ENCODE measurements at places on chromosomes 6 and 20. TPM values are rescaled to one million over a fixed set of nuclear protein-coding genes. Genes with fewer than 3 reads are reported as not detected.

Gene PREP
- 21.2 TPM for total RNA-seq

Gene DEFB124
- 3.2 TPM for total RNA-seq

Gene SIRPD
- not detected for total RNA-seq

Gene RNF5
- total RNA-seq = 84.7 TPM

DNA sequence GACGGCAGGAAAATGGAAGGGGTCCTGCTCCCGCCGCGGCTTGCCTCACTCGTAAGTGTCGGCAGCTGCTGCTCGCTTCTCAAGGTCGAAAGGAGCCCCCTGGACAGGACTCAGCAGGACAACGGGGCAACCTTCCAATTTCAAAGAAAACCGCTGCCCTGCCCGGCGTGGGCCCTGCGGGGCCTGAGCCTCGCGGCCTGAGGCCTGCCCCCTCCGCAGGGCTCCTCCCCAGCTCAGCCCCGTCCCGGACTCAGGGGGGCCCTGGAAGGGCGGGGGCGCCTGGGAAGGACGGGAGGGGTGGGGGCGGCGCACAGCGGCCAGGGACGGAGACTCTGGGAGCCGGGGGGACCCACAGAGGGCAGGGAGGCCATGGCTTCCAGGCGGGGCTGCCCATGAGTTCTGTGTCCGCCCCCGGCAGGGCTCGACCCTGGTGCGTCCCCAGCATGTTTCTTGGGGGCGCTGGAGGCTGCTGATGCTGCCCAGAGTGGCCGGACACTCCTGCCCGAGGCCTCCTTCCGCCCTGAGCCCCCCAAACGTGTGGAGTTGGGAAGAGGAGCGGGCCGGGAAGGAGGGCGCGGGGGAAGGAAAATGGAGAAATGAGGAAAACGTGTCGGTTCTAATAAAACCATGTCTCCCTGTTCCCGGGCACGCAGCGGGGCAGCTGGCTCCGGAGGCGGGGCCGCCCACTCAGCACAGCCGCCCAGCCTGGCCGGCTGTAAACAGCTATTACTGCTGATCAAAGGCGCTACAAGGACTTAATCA, 114.6 kb downstream of the DLL1 start:
- peak overlapping the region; percentile 9 for H3K27ac ChIP-seq
- H3K36me3 ChIP-seq = no peaks in the 10 kb centered on the region
- H3K4me3 ChIP-seq = no peak overlapping the region
- H3K27me3 ChIP-seq = no peaks in the 10 kb centered on the region

DNA sequence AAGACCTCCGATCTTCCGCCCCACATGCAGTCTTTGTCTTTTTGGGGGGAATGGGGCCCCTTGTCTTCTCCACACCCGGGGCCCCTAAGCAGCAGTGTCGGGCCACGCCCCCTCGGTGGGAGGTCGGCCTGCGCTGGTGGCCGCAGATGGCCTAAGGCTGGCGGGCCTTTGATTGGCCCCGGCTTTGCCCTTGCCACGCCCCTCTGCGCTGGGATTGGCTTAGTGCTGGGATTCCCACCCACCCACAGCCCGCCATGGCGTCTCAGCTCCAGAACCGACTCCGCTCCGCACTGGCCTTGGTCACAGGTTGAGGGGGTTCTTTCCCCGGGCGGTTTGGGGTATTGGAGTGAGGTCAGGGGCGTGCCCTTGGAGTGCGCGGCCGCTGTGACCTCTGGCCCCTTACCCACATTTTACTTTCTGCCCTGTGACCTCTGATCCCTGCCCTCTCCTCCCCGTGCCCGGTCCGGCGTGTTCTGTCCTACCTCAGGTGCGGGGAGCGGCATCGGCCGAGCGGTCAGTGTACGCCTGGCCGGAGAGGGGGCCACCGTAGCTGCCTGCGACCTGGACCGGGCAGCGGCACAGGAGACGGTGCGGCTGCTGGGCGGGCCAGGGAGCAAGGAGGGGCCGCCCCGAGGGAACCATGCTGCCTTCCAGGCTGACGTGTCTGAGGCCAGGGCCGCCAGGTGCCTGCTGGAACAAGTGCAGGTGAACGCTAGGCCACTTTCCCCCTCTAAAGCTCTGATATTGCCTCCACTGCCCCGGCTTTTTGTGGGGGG, at the start of gene HSD17B8:
HSD17B8 (plus strand) TSS at position 241 of the 776 bp plus-strand sequence; CDS start at position 255, 14 bp downstream.
- no peaks in the 10 kb centered on the region for H3K27me3 ChIP-seq
- DNase-seq = peak; percentile 89
- peaks cover 10% of the 10 kb centered on the region for H3K4me1 ChIP-seq
- peak within 1 kb of the TSS; percentile 41 for H3K4me3 ChIP-seq
- H3K27ac ChIP-seq = no peak within 1 kb of the TSS

- no peaks in the 10 kb centered on the region for H3K4me1 ChIP-seq
- no peak overlapping the region for H3K4me3 ChIP-seq
- DNase-seq = no peak
Measured at GRCh38 chr6:14965424-14966075, 280.3 kb upstream of the JARID2 start.

- no peak overlapping the region for H3K27ac ChIP-seq
- H3K4me1 ChIP-seq = no peaks in the 10 kb centered on the region
- DNase-seq = no peak
- H3K36me3 ChIP-seq = no peaks in the 10 kb centered on the region
- H3K4me3 ChIP-seq = no peak overlapping the region
Measured at GRCh38 chr6:125516644-125517043, 214.9 kb upstream of the HDDC2 start.

DNA sequence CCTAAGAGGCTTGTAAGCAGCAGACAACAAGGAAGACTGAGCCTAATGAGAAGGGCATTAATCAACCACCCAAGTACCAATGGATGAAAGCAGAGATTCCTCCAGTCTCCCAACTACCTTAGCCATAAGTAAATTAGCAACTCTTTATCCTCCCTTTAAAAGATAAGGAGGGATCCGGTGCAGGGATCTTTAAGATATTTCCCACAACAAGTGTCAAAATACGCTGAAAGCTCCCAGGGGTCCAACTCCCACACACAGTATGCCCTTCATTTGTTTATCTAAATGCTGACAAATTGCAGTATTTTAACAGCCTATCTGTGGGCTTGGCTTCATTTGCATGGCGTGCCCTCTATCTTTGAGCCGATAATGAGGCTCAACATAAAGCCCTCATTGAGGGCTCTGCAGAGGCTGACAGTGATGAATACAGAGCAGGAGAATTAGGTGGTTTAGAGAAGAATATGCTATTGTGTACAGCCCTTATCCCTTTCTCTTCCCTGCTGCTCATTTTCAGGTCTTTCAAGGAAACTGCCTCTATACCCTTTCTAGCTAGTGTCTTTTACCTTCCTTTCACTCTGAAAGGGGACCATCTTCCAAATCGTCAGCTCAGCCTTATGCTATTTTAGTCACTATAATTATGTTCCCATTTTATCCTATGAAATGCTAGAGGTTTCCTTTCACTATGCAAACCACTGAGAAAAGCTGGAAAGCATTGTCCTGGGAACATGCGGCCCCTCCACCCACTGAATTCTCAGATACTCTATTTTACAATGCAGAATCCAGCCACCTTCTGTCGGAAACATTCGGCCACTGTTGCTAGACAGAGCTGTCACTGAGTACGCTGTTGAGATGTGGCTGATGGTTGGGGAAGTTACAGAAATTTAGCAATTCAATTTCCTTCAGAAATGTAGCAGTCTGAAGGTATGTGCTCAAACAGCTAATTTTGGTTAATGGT, 575.2 kb upstream of the JAG1 start:
- no peak overlapping the region for H3K4me3 ChIP-seq
- H3K4me1 ChIP-seq = no peaks in the 10 kb centered on the region
- H3K27ac ChIP-seq = no peak overlapping the region
- no peaks in the 10 kb centered on the region for H3K27me3 ChIP-seq
- no peaks in the 10 kb centered on the region for H3K36me3 ChIP-seq
- no peak for DNase-seq

GRCh38 chr20:13147971-13148370, 73.1 kb upstream of the ISM1 start:
- no peaks in the 10 kb centered on the region for H3K36me3 ChIP-seq
- peak overlapping the region; percentile 46 for H3K27ac ChIP-seq
- H3K4me3 ChIP-seq = no peak overlapping the region
- H3K27me3 ChIP-seq = no peaks in the 10 kb centered on the region

DNA sequence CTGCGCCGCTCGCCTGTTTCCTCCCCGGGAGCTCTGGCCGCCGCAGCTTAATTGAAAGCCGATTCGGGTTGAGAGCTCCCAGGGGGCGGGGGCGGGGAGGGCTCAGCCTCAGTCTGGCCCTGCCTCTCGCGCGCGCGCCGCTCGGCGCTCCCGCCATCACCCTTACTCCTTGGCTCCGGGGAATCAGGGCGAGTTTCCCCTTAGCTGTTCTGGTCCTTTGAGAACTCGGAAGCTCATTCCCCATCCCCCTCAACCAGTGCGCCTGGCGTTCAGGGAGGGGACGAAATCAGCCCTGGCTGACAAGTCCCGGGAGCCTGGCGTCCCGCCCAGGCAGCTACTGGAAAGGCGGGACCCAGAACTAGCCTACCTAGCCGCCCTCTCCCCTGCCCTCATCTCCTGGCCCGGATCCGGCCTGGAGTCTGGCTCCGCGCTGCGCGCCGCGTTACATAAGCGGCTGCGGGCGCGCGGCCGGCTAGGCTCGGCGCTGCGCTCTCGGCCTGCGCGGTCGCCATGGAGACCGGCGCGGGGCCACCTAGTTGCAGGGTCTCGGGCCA, 2.8 kb downstream of the SLC12A5 start:
- no peaks in the 10 kb centered on the region for H3K36me3 ChIP-seq
- no peak for DNase-seq
- no peak overlapping the region for H3K27ac ChIP-seq
- H3K4me1 ChIP-seq = peaks cover 6% of the 10 kb centered on the region

DNA sequence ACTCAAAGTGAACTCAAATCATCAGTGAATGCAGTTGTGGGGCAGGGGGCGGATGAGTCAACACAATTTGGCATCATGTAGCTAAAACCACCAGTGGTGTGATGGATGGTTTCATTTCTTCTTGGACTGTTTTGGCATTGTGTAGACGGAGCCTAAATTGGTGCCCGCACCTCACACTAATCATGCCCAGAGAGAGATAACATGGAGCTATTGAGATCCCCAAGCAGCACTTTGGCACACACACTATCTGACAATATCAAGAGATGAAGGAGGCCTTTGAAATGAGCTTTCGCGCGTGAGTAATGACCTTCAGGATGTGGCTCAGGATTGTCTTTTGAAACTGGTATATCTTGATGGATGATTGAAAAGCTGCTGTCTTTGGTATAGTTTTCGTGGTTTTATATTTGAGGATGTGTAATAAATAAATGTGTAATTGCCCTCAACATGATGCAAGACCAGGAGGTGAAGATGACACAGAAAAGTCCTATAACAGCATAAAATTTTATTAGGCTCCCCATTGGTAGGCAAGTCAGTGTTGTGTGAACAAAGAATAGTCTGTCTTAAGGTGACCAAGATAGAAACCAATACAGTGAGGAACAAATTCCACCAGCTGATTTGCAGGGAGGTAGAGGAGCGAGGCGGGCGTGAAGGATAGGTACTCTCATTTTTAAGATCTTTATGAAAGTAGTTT, 174.2 kb downstream of the TSHZ2 start:
- no peak for DNase-seq
- H3K36me3 ChIP-seq = no peaks in the 10 kb centered on the region
- H3K27ac ChIP-seq = no peak overlapping the region
- H3K4me1 ChIP-seq = no peaks in the 10 kb centered on the region
- no peaks in the 10 kb centered on the region for H3K27me3 ChIP-seq

DNA sequence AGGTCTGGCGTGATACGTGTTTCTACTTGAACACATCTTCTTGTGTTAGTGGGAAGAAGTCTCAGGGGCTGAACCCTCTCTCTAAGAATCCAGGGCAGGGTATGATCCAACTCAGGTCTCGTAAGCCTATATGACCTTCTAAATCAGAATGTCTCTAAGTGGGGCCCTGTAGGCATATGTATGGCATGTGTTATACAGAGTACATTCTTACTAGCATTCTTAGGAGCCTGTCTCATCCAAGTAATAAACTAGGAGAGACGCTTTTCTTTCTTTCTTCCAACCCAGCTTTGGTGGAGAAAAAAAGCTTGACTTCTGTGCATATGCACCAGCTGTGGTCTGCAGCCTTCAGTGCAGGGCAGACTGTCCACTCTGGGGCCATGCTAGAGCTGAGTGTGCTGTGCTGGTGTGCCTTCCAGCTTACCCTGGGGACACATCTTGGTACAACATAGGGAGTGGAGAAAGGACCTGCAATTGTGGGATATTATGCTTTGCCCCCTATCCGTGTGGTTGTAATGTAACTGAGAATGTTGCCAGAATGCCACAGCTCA, 47.3 kb downstream of the L3MBTL3 start:
- H3K27ac ChIP-seq = no peak overlapping the region
- H3K4me3 ChIP-seq = no peak overlapping the region
- no peaks in the 10 kb centered on the region for H3K36me3 ChIP-seq
- no peaks in the 10 kb centered on the region for H3K4me1 ChIP-seq
- no peak for DNase-seq

GRCh38 chr6:157558049-157558448, 177.1 kb downstream of the ZDHHC14 start:
- H3K27ac ChIP-seq = no peak overlapping the region
- no peaks in the 10 kb centered on the region for H3K36me3 ChIP-seq
- no peaks in the 10 kb centered on the region for H3K4me1 ChIP-seq
- H3K27me3 ChIP-seq = no peaks in the 10 kb centered on the region
- H3K4me3 ChIP-seq = no peak overlapping the region

GRCh38 chr6:18122128-18123093, at the start of gene NHLRC1:
TSS of gene NHLRC1 (minus strand) at chr6:18122677. CDS start at chr6:18122606, 71 bp downstream.
- peak within 1 kb of the TSS; percentile 41 for H3K4me3 ChIP-seq
- peak within 1 kb of the TSS; percentile 2 for H3K27ac ChIP-seq
- peak; percentile 86 for DNase-seq
- no peaks in the 10 kb centered on the region for H3K36me3 ChIP-seq
- no peaks in the 10 kb centered on the region for H3K27me3 ChIP-seq

- DNase-seq = no peak
- H3K27ac ChIP-seq = no peak overlapping the region
- H3K4me1 ChIP-seq = no peaks in the 10 kb centered on the region
- H3K4me3 ChIP-seq = no peak overlapping the region
- no peaks in the 10 kb centered on the region for H3K36me3 ChIP-seq
- H3K27me3 ChIP-seq = no peaks in the 10 kb centered on the region
Measured at GRCh38 chr20:19764207-19764606, 6.1 kb downstream of the RIN2 start.

- no peak overlapping the region for H3K27ac ChIP-seq
- H3K4me3 ChIP-seq = no peak overlapping the region
- H3K4me1 ChIP-seq = peaks cover 7% of the 10 kb centered on the region
- H3K36me3 ChIP-seq = no peaks in the 10 kb centered on the region
Measured at GRCh38 chr6:10725044-10725443, 2.2 kb downstream of the TMEM14C start.

DNA sequence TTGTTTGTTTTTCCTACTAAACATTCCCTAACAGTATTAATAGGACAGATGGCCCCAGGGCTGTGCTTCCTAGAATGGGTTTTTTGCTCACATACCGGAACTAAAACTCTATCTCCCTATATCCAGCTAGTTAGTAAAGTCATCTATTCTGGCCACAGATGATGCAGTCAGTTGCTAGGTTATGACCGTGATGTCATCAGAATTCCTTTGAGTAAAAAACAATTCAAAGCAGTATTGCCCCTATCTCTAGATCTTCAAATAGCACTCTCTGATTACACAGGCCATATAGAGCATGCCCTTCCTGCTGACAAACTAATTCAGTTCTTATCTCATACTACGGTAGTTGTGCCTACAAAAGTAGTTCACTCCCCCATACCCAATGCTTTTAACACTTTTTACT, 17.9 kb upstream of the ZNF451 start:
- H3K27me3 ChIP-seq = no peaks in the 10 kb centered on the region
- no peaks in the 10 kb centered on the region for H3K36me3 ChIP-seq
- no peaks in the 10 kb centered on the region for H3K4me1 ChIP-seq
- DNase-seq = no peak
- no peak overlapping the region for H3K27ac ChIP-seq

- H3K4me3 ChIP-seq = no peak overlapping the region
- DNase-seq = no peak
- H3K4me1 ChIP-seq = no peaks in the 10 kb centered on the region
- no peaks in the 10 kb centered on the region for H3K27me3 ChIP-seq
Measured at GRCh38 chr20:33071198-33071597, 8.2 kb upstream of the BPIFB4 start.
